OCI-LY7 (cell line): ENCODE measurements at places on chromosomes 16 and 17. TPM values are rescaled to one million over a fixed set of nuclear protein-coding genes. Genes with fewer than 3 reads are reported as not detected.
A peak's percentile ranks its signal among the peaks of the same experiment; 100 is the strongest.

Gene MYO15B
- 17.7 and 19.2 TPM in 2 replicates for total RNA-seq

Gene ITGAL
- total RNA-seq: 125 and 140 TPM in 2 replicates

Gene SLC16A11
- total RNA-seq: not detected in 2 replicates

Gene KAT2A
- total RNA-seq: 89.8 and 95.2 TPM in 2 replicates

- DNase-seq: no peak
These were observed 8.2 kb upstream of the FOXJ1 start for GRCh38 chr17:76149214-76149613.

GRCh38 chr16:53695070-53695469, 8.6 kb downstream of the RPGRIP1L start:
- DNase-seq: no peak

DNA sequence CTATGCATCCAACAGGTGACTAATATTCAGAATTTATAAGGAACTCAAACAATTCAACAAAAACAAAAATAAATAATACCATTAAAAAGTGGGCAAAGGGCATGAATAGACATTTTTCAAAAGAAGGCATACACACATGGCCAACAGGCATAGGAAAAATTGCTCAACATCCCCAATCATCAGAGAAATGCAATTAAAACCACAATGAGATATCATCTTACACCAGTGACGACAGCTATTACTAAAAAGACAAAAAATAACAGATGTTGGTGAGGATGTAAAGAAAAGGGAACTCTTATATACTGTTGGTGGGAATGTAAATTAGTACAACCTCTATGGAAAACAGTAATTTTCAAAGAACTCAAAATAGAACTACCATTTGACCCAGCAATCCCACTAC, 250.4 kb upstream of the N4BP1 start:
- no peak for DNase-seq

GRCh38 chr17:41785091-41785858, 1.2 kb downstream of the JUP start:
- DNase-seq: peak; percentile 73

DNA sequence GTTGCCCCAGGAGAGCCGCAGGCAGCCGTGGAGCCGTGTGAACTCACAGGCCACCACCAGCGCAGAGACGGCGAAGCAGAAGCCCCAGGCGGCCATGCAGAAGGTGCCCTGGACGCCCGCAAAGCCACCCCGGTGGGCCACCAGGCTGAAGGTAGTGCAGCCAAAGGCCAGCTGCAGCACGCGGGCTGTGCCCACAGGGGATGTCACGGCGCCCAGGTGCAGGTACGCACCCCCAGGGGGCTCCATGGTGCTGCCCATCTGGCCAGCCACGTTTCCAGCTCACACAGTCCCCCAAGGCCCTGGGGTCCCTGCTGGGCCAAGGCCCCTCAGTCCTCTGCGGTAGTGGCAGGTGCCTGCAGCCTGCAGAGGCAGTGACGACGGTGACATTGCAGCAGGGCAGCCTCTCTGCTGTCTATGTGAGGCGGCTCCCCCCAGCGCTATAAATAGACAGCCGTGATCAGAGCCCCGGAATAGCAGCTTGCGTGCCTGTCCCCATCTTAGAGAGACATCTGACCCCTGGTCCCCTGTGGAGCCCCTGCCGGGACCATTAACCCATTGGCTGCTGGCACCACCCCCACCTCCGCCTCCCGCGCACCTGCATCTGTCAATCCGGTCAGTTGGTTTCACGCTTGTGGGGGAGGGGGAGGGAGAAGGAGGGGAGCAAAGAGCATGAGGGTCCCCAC, 4.5 kb upstream of the PYCR1 start:
- peak; percentile 63 for DNase-seq

GRCh38 chr16:73998707-73999106, 297.9 kb upstream of the PSMD7 start:
- no peak for DNase-seq

DNA sequence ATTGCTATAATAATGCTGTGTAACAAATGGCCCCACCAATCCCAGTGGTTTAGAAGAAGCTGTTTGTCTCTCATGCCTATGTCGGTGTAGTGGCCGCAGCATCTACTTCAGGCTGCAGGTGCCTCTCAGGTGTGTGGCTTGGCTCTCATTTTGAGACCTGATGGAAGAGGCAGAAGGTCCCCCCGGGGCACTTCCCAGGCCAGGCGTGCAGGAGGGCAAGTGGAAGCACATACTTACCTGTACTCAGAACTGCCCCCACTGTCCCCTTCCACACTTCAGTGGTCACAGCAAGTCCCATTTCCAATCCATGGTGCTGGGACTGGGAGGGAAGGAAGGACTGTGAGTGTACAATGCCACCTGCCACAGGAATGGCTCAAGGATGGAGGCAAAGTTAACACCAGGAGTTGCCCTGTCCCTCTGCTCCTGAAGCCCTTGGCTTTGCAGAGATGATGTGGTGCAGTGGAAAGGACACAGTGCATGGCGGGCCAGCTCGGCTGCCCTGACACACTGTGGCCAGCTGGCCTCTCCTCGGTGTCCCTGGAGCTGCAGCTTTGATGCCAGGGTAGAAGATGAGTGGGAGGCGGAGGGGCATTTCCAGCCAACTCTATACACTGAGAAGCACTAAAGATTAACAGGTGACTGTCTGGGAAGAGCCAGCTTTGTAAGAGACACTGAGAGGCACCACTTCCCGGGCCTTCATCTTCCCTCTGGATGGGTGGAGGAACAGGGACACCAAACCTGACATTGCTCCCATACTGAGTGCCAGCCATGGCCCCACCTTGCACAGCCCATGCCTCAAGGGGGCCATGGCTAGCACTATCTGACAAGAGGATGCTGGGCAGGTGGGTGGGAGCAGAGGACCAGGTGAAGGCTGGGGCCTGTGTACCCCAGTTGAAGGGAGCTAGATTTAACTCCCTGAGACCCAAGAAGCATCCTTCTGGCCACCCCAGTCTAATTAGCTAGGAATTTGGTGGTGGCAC, 105.9 kb downstream of the METRNL start:
- no peak for DNase-seq

DNA sequence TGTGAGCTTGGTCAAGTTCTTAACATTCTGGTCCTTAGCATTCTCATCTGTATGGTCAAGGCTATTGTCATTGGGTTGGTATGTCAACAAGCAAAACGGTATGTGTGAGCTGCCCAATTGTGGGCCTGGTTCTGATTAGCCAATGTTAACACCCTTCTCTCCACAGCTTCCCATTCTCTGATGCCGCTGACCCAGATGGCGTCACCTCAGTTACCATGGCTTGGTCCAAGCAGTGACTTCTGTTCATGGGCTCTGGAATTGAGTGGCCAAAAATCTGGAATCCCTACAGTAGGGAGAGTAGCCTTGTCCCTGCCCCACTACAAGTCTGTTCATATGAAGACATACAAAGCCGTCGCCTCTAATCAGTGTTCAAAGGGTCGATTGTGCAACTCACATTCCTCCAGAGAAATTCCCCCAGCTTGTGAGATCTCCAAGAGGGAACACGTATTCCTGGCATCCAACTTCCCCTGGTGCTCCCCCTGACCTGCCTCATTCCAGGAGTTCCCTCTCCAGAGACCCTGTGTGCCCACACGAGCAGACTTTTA, 15.8 kb downstream of the TMEM98 start:
- no peak for DNase-seq

DNA sequence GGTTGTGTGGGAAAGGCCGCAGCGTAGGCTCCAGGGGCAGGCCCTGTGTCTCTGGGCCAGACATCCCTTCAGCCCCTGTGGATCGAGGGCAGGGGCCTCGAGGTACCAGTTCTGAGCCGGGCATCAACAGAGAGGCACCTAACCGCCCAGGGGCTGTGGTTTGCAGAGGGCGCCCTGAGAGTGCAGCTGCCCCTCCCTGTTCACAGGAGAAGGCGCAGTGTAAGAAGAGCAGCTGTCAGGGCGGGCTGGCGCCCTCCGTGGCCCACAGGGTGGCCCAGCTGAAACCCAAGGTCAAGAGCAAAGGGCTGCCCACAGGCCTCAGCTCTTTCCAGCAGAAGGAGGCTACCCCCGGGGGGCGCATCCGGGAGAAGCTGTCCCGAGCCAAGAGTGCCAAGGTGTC, 56.5 kb downstream of the ACTG1 start:
- DNase-seq: no peak

DNA sequence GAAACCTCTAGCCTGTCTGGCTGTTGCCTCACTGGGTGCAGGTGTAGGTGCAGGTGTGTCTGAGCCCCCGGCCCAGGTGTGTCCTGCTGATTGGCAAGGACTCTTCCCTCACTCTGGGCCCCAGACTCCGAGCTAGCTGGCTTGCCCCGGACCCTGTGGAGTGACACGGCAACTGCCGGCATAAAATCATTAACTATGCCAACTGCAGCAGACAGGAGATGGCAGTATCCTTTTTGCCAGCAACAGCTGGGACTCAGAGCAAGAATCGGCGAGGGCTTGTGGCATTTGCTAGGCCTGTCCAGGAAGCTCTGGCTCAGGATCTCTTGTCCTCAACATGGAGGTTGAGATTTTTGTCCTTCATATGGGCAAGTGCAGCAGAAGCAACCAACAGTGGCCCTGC, 20.8 kb downstream of the CIAPIN1 start:
- no peak for DNase-seq

DNA sequence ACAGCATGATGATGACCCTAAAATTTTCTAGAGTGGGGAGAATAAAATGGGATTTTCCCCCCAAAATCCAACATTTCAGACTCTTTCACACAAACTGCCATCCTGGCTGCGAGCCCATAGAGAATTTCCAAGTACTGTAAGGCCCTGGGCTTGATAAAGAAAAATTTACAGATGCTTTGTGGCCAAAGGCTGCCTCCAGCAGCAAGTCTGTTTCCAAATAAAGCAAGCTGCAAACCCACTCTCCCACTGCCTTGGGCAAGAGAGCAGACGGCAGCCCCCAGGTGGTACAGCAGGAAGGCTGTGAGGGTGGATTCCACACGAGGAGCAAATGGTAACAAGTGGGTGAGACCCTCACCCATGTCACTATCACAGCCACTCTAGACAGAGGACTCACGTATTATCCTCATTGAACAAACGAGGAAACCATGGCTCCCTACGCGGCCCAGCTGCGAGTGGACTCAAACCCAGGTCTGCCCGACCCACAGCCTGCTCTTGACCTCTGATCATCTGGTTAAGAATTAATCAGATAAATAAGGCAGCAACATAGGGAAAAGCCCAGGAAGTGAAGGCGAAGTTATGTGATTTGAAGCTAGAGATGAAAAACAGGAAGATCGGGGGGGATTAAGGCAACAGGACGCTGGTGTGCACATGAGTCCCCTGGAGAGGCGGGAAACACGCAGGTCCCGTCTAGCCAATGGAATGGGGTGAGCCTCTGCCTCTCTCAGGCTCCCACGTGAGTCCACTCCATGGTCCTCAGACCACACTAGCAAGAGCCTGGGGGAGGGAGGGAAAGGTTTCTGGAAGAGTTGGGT, 37.4 kb downstream of the AXIN2 start:
- DNase-seq: no peak

GRCh38 chr17:29004081-29004692, 1.6 kb downstream of the SEZ6 start:
- no peak for DNase-seq

GRCh38 chr16:2500918-2501750, 12.6 kb upstream of the ATP6V0C start:
- peak; percentile 83 for DNase-seq

GRCh38 chr17:81118308-81119221, 46.7 kb upstream of the PVALEF start:
- DNase-seq: no peak

DNA sequence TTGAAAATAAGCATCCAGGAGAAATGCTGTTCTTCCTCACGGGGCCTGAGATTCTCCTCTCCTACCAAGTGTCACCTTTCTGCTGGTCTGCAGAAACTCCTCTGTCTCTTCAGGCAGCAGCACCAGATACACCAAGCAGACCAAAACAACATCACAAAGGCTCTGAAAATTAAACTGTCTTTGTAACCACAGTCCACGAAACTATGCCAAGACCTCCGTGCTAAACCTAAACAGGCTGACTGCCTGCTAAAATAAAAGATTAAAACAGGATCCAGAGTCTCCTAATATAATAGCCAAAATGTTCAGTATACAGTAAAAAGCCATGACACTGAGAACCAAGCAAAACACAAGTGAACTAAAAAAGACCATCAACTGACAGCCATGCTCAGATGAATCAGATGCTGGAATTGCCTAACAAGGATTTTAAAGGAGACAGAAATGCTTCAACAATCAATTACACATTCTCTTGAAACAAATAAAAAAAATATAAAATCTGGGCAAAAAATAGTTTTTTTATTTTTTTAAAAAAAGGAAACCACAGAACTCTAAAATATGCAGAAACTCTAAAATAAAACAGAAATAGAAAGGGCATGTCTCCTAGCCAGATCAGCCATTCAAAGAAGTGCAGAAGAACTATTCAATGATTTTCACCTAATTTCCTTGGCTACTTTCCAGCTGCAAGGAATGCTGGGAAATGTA, 50.3 kb upstream of the TOX3 start:
- DNase-seq: no peak

- DNase-seq: no peak
These were observed 105.8 kb downstream of the NOG start for GRCh38 chr17:56699186-56699894.

DNA sequence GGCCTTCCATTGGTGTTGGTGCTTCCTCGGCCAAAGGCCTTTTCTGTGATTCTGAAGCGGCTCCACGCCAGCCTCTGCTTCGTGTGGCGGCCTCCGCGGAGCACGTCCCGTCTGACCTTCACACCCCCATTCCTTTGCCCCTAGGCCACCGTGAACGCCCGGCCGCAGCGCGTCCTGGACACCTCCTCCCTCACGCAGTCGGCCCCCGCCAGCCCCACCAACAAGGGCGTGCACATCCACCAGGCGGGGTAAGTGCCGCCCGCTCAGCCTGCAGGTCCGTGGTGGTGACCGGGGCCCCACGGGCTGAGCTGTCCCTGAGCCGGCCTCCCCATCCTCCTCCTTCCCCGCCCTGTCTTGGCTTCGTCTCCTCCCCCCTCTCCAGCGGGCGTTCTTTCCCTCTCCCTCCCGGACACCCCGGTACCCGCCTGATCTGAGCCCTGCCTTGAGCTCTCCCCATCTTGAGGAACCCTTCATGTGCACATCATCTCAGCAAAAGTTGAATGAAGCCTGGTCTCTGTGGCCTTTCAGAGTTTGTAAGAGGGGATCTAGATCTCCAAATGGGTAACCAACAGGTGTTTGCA, 69.0 kb upstream of the CHMP6 start:
- DNase-seq: no peak

GRCh38 chr16:5917436-5918195, 820.0 kb upstream of the EEF2KMT start:
- no peak for DNase-seq

DNA sequence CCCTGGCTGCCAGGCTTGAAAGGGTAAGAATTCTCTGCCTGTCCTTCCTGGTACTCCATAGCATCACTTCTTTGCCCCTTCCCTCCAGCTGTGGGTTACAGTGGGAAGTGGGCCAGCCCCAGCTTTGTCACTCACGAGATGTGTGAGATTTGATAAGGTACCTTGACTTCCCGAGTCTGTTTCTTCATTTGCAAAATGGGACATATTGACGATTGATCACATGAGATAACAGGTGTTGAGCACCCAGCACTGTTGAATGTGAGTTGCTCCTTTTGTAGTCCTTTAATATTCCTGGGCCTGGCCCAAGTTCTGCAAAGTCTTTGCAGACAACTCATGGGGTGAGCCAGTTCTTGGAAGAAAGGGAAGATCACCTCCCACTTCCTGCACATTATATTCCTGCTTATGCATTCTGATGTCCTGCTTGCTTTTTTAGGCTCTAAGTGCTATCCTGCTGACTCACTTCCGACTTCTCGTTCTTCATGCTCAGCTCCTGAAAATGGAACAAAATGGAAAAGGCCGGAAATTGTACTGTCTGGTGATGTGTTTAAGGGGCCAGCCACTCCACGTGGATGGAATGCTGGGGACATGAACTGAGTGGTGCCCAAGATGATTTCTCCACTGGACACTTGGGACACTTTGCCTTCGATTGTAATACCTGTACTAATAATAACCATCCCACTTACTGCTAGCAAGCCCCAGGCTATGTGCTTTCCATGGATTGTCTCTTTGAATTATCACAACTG, 8.3 kb upstream of the NLK start:
- DNase-seq: no peak
